ENCODE measurements at places on chromosomes 2 and 18.
A peak's percentile ranks its signal among the peaks of the same experiment; 100 is the strongest.

GRCh38 chr2:144679942-144680341, 160.0 kb upstream of the ZEB2 start:
- DNase-seq, result no peak

- no peak for DNase-seq
Observed at GRCh38 chr2:2561346-2562095, 230.4 kb upstream of the MYT1L start.

DNA sequence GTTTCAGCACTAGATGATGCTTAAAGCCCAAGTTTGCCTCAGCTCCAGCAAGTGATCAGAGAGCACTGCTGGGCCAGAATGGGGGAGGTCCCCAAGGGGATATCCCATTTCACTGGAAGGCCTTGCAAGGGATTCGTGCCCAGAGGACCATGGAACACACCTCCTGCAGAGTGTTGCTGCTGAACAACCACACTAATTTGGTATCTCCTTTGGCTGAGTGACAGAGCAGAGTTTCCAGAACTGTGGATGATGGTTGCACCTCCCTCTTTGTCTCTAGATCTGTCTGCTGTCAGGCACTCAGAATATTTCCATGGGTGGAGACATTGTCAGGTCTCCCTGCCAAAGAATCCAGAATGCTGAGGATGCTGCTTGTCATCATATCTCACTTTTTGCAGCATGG, 484.8 kb upstream of the NETO1 start:
- no peak for DNase-seq

- no peak for DNase-seq
Observed at GRCh38 chr2:156563994-156564753, 128.0 kb downstream of the GPD2 start.

- DNase-seq, result no peak
Observed at GRCh38 chr2:3022841-3023372, 354.7 kb downstream of the EIPR1 start.

DNA sequence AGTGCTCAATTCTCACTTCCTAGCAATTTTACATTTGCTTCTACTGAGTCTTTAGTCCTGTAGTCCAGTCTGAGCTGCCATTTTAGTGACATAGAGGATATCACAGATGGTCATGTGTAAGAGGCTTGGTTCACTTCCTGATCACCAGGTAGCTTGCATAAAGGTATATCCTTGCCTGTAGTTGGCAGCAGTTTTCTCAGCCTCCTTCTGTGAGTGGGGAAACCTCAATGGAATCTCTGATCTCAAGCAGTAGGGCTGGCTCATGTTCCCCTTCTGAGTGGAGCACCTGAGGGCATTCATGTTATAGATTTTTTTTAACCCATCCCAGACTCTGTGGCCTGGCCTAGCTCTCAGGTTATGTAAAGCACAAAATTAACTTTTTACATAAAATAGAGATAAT, 278.4 kb downstream of the RDH14 start:
- DNase-seq, result no peak

- no peak for DNase-seq
Observed at GRCh38 chr2:137980459-137980858, 16.2 kb downstream of the HNMT start.

- DNase-seq, result no peak
Observed at GRCh38 chr2:135657806-135658582, 83.7 kb upstream of the UBXN4 start.

GRCh38 chr2:160295519-160296207, 95.6 kb upstream of the ITGB6 start:
- no peak for DNase-seq

GRCh38 chr18:59273759-59274532, 692 bp upstream of the RAX start:
- no peak for DNase-seq

GRCh38 chr2:144833075-144833637, 313.2 kb upstream of the ZEB2 start:
- peak; percentile 13 for DNase-seq

DNA sequence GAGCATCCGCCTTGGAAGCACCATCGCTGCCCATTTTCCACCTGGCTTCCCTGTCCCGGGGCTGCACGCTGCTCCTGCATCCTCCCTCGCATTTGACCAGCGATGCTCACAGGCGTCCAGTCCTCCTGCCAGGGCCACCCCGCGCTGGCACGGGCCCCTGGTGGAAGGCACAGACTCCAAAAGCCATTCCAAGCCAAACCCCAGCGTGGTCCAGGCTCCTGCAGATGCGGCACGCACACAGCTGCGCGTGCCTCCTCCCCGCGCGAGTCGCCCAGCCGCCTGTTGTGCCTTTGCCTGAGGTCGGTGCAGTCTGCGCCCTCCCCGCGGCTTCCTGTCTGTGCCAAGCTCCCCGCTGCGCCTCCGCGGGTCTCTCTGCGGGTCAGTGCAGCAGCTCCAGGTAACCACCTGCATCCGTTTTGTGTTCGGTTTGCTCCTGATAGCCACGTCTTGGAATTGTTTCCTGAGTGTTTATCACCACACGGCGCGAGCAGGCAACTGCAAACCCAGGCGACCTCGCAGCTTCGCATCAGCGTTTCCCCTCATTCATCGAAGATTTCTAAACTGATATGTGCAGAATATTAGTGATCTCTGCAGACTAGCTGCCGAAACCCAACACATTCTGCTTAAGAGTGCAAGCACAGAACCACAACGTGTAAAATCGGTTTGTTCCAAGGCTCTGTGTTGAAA, 65.2 kb upstream of the SALL3 start:
- DNase-seq, result no peak

DNA sequence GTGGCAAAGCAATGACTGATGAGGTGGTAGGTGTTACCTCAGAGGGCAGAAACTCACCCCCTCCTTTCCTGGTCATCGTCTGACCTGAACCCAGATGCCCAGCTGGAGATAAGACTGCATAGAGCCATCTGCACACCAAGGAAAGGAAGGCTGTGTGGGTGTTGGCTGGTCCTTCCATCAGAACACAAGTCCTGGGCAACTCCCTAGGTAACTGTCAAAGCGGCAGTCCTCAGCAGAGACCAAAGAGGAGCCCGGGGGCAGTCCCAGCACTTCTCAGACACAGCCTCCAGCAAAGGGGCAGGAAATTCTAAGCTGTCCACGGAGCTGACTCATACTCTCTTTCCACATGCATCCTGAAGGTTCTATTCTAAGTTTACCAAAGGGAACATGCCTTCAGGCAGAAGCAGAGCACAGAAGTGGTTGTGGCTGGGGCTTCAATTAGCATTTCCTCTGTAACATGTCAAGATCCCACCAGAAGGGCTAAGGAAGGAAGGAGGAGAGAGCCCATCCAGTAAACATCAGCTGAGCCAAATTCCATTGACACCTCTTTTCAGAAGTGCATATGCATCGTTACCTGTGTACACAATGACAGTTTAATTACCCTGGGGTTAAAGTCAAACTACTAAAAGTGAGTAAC, 54.7 kb downstream of the SPRED2 start:
- peak; percentile 87 for DNase-seq

GRCh38 chr2:138476940-138477339, 24.6 kb upstream of the SPOPL start:
- DNase-seq, result no peak

DNA sequence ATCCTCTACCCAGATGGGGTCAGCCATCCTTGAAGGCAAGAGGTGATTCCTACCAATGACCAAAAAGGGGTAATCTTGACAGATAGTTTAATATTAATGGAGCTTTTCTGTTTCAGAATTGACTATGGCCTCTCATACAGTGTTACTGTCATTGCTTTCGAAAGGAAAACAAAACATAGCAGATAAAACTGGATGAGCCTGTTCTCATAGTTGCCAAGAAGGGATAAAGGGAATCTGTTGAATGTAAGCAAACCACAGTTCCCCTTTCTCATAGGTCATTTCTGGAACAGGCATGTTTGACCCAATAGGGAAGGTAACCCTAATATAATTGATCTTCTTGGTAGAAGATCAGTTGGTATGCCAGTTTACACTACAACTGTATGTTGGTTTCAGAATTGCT, 1.6 kb downstream of the RAB27B start:
- DNase-seq, result no peak

- no peak for DNase-seq
Observed at GRCh38 chr2:236955521-236956030, 130.1 kb upstream of the COPS8 start.

- DNase-seq, result no peak
Observed at GRCh38 chr18:72376256-72376655, 167.9 kb downstream of the CBLN2 start.

DNA sequence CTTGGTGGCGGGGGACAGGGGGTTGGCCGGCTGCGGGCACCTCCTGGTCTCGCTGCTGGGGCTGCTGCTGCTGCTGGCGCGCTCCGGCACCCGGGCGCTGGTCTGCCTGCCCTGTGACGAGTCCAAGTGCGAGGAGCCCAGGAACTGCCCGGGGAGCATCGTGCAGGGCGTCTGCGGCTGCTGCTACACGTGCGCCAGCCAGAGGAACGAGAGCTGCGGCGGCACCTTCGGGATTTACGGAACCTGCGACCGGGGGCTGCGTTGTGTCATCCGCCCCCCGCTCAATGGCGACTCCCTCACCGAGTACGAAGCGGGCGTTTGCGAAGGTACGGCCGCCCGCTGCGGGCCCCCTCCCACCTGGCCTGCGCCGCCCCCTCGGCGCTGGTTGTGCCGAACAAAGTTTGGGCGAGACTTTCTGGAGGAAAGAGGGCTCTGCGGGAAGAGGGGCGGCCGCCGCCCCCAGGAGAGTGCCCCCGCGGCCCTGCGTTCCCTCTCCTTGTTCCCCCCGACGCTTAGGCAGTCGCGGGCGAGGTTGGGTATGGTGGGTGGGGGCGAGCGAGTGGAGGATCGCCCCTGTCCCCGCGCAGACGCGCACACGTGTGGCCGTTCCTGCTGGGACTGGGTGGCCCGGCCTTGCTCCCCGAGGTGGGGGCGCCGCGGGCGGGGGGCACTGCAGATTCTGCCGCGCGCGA, 866 bp downstream of the CRIM1 start:
- DNase-seq, result peak; percentile 50

DNA sequence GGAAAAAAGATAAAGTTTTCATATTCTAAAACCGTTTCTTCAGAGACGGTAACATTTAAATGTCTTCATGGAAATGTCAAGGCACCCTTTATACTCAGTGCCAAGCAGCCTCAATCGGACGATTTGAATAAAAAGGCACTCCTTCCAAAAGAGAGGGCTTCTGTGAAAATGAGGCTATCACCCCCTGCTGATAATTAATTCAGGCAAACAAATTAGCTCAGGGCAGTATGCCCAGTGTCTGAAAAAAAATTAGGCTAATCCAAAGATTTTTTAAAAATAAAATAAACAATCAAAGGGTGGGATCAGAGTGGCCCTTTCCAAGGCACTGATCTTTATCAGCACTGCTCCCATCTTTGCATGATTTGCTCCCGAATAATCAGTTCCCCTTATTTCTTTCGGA, 151.0 kb upstream of the PID1 start:
- DNase-seq, result no peak
